GM12891 (cell line): ENCODE measurements at places on chromosomes 4 and X.

DNA sequence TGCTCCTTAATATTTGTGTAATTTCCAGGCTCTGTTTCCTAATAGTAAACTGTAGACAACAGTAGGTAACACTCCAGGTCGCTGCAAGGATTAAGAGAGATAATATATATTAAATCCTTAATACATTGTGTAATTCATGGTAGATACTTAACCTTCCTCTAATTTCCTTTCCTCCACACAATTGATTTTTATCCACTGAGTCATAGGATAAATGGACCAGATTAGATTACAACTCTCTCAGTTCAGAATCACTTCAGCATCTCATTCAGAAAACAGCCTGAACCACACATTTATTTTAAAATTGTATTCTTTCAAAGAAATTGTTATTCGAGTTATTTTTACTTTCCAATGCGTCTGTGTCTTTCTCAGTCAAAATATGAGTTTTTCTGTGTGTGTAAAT, 17.1 kb downstream of the GK2 start:
- no peak for DNase-seq

- DNase-seq, result no peak
Measured at GRCh38 chr4:1168191-1169101, 3.9 kb downstream of the SPON2 start.

DNA sequence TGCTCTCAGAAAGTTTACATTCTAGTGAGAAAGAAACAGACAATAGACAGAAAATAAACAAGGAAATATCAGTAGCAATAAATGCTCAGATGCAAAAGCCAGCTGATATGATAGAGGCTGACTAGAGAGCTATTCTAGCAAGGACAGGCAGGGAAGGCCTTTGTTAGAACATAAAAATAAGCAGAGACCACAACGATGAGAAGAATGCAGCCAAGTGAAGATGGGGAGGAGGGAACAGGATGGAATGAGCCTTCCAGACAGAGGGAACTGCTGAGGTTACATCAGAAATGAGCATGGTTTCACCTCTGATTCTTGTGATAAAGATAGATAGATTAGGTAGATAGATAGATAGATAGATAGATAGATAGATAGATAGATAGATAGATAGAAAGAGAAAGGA, 7.6 kb upstream of the SOWAHB start:
- no peak for DNase-seq

- no peak for DNase-seq
Measured at GRCh38 chr4:115090483-115091075, 22.8 kb downstream of the NDST4 start.

DNA sequence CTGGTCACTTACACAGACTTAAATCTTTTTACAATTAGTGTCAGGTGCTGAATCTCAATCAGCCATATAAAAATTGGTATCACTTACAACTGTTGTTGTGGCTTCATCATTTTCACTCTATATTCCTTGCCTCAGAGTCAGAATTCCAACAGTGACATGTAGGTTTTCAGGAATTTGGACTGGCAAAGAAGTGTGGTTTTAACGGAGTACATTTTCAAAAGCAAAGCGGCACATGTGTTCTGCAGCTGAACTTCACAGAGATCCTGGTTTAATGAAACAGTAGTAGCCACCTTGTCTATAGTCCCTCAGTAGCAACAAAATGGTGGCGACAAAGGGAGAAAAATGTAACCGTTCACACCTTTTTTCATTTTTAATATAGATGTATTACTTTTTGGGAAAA, 486.6 kb downstream of the FAT4 start:
- no peak for DNase-seq

DNA sequence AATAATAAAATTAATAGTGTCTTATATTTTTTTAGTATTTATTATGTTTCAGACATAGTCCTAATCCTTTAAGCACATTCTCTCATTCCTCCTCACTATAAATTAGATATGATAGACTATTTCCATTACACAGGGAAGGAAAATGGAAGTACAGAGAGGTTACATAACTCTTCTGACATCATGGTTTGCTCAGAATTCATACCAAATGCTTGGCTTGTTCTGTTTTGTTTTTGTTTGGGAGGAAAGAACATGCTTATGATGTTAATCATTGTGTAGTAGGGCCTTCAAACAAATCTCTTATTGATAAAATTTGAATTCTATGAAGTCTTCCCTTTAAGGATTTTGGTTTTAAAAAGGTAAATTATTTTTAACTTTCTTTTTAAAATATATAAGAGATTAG, 59.5 kb downstream of the RXFP1 start:
- no peak for DNase-seq

- DNase-seq, result no peak
Measured at GRCh38 chrX:152024710-152025109, 50.2 kb upstream of the GABRE start.

GRCh38 chr4:100421361-100421978, 96.4 kb downstream of the EMCN start:
- no peak for DNase-seq

GRCh38 chr4:107299646-107300045, 263.5 kb upstream of the DKK2 start:
- DNase-seq, result no peak

DNA sequence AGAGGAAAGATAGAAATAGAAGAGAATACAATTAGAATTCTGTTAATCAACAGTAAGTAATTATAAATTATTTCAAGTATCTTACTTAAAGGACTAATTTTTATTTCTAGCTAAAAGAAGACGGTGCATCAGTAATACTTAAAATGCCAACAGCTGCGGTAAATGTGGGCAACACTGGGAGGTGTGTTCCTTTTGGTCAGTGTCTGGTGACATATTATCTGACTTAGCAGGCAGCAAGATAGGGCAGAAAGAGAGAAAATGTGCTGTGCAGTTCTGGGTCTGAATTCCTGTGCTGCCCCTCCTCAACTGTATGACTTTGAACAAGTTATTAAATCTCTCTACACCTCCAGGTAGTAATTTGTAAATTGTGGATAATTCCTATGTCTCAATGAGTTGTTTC, 120.6 kb downstream of the ZNF827 start:
- DNase-seq, result no peak

GRCh38 chr4:15577508-15577907, 77.6 kb downstream of the FBXL5 start:
- no peak for DNase-seq

DNA sequence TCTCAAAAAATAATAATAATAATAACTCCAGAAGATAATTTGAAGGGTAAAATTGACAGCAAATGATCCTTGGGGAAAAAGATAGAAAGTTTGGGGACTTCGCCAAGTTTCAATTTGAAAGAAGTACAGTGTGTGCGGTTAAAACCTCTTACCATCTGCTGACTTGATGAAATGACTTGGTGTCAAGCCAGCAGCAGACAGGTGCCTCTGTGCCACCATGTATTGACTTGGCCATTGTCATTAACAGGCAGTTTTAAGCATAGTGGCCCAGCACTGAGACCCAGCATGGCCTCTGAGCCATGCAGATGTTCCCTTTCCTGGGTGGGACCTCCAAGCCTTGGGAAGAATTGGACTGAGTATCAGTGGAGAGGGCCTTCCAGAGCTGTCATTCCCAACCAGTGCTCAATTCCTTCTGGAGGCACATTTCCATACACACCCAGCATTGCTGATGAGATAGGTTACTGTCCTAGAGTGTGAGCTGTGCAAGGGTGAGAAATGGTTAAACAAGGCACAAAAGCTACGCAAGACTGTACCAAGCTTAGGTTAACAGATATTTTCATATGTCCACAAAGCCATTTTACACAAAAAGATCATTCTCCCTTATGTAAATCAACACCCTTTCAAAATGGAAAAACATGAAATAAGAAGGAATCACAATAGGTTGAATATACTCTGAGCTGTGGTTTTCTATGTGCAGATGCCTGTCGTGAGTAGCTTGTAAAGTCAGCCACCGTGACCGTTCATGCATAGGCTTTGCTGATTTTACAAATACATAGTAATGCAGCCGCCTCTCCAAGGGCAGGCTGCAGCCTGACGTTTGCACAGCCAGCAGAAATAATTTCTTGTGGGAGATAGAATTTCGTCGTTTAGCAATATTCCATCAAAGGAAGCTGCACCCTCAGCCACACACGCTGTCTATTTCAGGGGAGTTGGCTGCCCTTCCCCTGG, 59.4 kb upstream of the FBXW7 start:
- DNase-seq, result no peak

DNA sequence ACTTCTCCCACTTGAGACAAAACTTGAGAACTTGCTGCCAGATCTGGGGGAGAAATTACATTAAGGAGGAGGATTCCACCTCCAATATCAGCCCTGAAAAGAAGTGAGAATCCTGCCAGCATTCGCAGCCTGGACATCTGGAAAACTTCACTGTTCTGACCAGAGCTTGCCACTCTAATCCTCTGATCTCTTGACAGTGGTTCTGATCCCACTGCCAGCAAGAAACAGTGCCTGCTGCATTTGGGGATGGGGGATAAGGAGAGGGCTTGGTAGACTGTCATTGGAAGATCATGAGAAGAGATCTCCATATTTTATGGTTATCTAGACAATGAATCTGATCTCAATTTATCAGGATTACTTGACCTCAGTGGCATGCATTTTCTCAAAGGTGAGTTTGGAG, 49.8 kb upstream of the TMEM33 start:
- no peak for DNase-seq

DNA sequence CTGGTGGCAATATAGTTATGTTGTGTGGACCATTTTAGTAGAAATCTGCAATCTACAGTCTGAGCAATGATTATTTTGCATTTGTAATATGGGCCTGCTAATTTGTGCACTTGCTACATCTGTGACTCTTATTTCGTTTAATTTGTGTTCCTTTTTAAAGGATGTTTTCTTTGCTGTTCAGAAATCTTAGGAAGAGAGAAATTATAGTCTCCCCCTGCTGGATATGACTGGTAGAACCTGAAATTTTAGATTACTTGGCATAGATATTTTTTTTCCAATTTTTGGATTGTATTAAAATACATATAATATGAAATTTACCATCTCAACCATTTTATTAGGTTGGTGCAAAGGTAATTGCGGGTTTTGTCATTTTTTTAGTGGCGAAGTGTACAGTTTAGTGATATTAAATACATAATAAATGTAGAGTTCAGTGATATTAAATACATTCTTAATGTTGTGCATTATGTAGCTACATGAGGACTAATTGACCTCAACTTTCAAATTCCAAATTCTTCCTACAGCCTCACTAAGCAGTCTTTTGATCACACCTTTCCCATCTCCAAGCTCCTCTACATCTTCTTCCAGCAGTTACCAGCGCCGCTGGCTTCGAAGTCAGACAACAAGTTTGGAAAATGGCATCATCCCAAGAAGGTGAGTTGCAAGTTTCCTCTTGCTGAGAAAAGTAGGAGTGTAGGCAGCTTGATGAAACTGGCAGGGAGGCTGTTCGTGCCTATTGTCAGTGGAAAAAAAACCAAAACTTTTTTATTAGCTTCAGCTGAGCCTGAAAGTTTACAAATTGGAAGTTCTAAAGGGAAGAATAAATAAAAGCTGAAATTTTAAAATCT, 82.2 kb downstream of the FNIP2 start:
- DNase-seq, result no peak

GRCh38 chr4:153432965-153433753, 33.0 kb upstream of the TMEM131L start:
- DNase-seq, result peak; percentile 41

DNA sequence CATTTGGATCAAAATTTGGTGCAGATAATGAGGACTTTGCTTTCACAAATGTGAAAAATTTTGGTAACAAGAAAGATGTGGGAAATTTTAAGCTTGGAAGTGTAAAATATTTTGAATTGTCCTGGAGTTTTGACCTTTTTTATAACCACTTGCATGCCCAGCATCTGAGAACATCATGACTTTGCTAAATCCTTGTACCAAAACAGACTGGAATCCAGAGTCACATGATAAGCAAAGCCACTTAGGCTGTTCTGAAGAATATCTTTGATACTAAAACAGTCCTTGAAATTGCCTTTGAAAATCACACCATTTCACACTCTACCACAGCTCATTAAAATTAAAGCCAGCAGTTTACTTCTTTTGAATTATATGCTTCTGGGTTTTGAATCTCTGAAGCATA, 2.5 kb upstream of the PPM1K start:
- no peak for DNase-seq

DNA sequence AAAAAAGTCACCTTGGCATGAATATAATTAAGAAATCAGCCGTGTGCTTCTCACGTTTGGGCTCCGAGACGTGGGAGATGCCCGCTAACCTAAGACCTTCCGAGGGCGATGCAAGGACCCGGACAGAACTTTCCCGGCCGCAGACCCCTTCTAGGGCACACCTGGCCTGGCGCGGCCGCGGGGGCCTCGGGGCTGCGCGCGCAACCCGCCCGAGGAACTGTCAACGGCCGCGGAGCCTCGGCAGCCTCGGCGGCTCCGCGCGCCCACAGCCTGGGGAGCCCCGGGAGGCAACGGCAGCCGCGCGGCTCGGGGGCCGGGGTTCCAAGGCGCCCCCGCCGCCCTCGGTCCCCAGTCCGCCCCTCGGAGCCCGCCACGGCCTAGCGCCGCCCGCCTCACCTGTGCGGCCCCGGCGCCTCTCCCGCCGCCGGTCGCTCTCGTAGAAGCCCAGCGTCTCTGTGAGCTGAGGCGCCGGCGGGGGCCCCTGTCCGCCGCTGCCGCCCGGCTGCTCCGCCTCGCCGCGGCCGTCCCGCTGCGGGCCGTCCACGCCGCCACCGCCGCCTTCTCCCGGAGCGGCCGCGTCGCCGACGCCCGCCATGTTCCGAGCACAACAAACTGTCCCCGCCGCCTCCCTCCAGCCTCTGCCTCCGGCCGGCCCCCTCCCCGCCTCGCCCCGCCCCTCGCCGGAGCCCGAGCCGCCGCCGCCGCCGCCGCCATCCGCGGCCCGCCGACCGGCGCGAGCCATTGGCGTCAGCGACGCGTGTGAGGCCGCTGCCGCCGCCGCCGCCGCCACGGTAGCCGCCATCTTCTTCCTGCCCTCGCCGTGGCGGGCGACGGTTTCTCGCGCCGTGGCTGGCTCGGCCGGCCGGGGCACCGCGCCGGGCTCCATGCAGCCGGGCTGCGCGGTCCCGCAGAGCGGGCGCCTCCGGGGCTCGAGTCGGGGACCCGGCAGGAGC, at the start of gene TAPT1:
Gene TAPT1, minus strand, starts transcription at position 609 of the 953 bp plus-strand sequence. Its CDS starts 14 bp downstream, at position 595.
- peak; percentile 69 for DNase-seq

GRCh38 chr4:41658163-41658562, 90.4 kb downstream of the PHOX2B start:
- no peak for DNase-seq

DNA sequence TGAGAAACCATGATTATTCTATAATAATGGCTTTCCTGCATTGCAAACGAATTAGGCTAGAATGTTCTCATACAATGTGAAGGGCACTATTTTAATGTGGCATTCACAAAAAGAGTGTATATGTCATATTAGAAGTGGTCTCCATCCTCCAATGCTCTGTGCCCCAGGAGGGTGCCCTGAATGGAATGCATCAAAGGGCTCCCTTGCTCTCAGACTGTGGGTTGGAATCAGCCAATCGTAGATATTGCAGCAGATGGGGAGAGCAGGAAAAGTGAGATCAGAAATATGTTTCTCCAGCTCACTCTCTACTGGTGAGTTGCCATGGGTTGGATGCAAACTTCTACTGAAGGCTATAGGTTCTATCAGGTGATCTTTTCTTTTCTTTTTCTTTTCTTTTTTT, 11.9 kb upstream of the NSUN7 start:
- no peak for DNase-seq

GRCh38 chrX:109826954-109827708, 94.1 kb upstream of the ACSL4 start:
- no peak for DNase-seq

- no peak for DNase-seq
Measured at GRCh38 chr4:46979283-46979682, 14.1 kb downstream of the GABRA4 start.
